ENCODE measurements at places on chromosomes 3 and 15. TPM values are rescaled to one million over a fixed set of nuclear protein-coding genes. Genes with fewer than 3 reads are reported as not detected.

Gene LRRIQ4
- not detected for total RNA-seq

Gene CACNA2D2
- 9.1 TPM for total RNA-seq

Gene AADAC
- total RNA-seq: not detected

Gene SYNPR
- not detected for total RNA-seq

Gene SGO1
- total RNA-seq: 7.3 TPM

Gene LRRC2
- 1.6 TPM for total RNA-seq

Gene CCNB2
- 8.3 TPM for total RNA-seq

Gene RBPMS2
- total RNA-seq: 14.0 TPM

Gene RBMS3
- 45.1 TPM for total RNA-seq

Gene EMC7
- 56.0 TPM for total RNA-seq

Gene ZNF662
- 8.6 TPM for total RNA-seq

Gene PATL2
- 1.2 TPM for total RNA-seq

Gene ACAN
- total RNA-seq: 0.14 TPM

Gene TMEM212
- not detected for total RNA-seq

Gene NUP210
- 10.6 TPM for total RNA-seq
